ENCODE measurements at places on chromosomes 5 and 9. TPM values are rescaled to one million over a fixed set of nuclear protein-coding genes. Genes with fewer than 3 reads are reported as not detected.

DNA sequence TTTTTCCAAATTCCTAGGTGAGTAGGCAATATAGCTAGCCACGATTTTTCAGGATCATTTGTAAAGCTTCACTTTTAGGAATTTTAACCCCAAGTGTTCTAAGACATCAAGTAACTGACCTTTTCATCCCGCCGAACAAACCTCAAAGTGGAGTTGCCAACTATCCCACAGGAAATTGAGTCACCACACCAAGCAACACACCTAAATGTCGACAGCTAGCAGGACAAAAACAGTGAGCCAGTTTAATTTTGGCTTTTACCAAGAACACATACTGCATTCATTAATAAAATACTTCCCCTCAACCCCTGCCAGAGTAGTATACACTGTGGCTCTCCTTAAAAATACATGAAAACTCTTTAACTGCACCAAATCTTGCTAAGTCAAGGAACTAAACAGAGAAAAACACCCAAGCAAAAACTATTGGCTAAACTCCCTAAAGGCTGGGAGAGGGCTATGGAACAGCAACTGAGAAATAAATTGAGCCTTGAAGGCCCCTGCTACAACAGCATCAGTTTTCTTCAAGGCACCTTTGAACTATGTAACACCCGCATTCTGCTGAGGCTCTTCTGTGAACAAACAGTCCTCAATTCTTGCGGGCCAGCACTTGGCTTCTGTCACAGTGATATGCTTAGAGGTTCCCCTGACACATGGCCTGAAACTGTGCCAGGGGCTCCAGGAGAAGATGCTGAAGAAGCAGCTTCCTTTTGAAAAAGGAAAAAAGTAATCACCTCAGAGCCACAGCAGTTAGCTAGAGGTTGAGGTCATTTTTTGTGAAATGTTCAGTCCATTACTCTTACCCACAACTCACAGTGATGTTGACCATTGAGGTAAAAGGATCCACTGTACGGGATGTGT is 459.6 kb downstream of the RAB3C start:
- H3K4me1 ChIP-seq, result peaks cover 39% of the 10 kb centered on the region
- no peaks in the 10 kb centered on the region for H3K27me3 ChIP-seq
- peak; percentile 21 for DNase-seq
- H3K27ac ChIP-seq, result peak overlapping the region; percentile 73

The LAMC3 gene
- total RNA-seq, result 6.6 TPM

- H3K36me3 ChIP-seq, result no peaks in the 10 kb centered on the region
- no peak overlapping the region for H3K4me3 ChIP-seq
- H3K27me3 ChIP-seq, result no peaks in the 10 kb centered on the region
- no peak for DNase-seq
These were observed 219.2 kb downstream of the TRPM3 start for GRCh38 chr9:70902171-70902570.

- no peaks in the 10 kb centered on the region for H3K36me3 ChIP-seq
- H3K4me1 ChIP-seq, result no peaks in the 10 kb centered on the region
- no peak for DNase-seq
- peak overlapping the region; percentile 67 for H3K27ac ChIP-seq
- no peak overlapping the region for H3K4me3 ChIP-seq
These were observed 1.1 kb downstream of the PDCD1LG2 start for GRCh38 chr9:5511476-5511875.

The CCDC171 gene
- 2.8 TPM for total RNA-seq

GRCh38 chr5:36875051-36875789 is 1.3 kb upstream of the NIPBL start:
- peak overlapping the region; percentile 97 for H3K27ac ChIP-seq
- no peaks in the 10 kb centered on the region for H3K36me3 ChIP-seq
- DNase-seq, result peak; percentile 58
- peaks cover 34% of the 10 kb centered on the region for H3K4me1 ChIP-seq
- no peaks in the 10 kb centered on the region for H3K27me3 ChIP-seq

The F2R gene
- 8.1 TPM for total RNA-seq

DNA sequence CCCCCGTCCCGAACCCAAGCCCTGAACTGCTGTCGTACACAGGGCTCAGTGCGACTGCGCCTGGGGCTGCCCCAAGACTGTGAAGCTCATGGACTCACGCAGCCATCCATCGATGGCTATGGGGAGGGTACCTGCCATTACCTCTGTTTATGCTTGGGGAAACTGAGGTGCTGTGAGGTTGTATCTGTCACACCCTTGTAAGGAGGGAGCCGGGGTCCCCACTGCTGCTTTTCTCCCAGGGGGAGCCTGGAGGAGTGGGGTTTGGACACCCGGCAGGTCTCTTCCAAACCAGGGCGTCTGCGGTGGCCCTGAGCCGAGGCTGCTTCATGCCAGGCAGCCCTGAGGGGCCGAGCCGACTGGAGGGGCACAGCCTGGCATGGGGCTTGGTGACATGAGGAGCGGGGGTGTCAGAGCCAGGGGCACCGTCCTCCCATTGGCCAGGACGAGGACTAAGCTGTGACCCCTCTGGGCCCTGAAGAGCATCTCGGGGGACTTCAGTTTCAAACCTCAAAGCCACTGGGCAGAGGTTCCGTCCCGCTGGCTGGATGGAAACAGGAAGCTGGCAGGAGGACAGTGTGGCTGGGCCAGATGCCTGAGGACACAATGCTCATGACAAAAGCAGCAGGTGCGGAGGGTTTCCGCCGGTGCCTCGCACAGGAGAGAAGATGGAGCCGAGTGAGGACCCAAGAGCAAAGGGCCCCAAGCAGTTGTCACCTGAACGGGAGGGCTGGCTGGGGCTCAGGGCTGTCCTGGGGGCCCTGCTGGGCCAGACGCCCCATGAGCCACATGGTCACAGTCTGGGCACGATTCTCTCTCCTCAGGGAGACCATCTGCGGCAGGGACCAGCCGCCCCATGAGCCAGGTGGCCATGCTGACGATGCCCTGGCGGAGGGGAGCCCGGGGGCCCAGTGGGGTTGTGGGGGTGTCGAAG is 54.4 kb upstream of the EXOC3 start:
- H3K27me3 ChIP-seq, result no peaks in the 10 kb centered on the region
- H3K36me3 ChIP-seq, result no peaks in the 10 kb centered on the region
- H3K27ac ChIP-seq, result no peak overlapping the region
- no peak for DNase-seq
- no peaks in the 10 kb centered on the region for H3K4me1 ChIP-seq
- no peak overlapping the region for H3K4me3 ChIP-seq

DNA sequence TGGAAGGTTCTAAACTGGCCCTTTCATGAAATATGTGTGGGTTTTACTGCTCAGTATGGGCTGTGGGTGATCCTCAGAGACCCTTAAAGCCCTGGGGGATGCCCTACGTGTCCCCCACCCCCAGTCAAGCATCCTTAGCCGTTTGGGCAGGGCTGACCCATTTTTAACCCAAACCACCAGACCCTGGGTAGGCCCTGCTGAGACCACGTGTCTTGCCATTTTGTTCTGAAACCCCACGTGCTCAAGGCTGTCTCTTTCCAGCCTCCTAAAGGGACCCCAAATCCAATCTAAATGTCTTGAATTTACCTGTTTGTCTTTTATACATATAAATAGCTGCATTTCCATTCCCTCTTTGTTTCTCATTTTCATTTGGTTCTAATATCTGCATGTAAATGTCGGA is 94.9 kb downstream of the PAX5 start:
- H3K4me3 ChIP-seq, result no peak overlapping the region
- peaks cover 20% of the 10 kb centered on the region for H3K27me3 ChIP-seq
- no peak for DNase-seq
- H3K27ac ChIP-seq, result no peak overlapping the region

DNA sequence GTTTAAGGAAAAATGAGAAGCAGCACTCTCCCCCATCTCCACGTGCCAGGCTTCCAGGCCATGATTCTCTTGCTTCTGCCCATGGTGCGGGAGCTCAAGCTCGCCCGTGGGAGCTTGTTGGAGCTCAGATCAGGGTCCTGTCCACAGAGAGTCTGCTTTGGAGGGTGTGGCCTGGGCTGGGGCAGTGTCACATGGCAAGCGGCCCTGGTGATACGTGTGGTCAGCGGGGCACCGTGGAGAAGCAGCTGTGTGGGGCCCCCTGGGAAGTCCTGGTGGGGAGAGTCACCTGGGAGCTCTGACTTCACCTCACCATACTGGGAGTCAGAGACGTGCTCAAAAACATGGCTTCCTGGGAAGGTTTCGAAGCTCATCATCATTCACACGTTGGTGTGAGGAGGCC is 275.3 kb downstream of the GADD45G start:
- H3K4me3 ChIP-seq, result no peak overlapping the region
- no peak for DNase-seq
- H3K27ac ChIP-seq, result peak overlapping the region; percentile 44
- H3K4me1 ChIP-seq, result peaks cover 5% of the 10 kb centered on the region
- no peaks in the 10 kb centered on the region for H3K27me3 ChIP-seq

The PCDHB15 gene
- total RNA-seq, result 5.6 TPM

- H3K36me3 ChIP-seq, result no peaks in the 10 kb centered on the region
- H3K4me3 ChIP-seq, result no peak overlapping the region
- H3K4me1 ChIP-seq, result no peaks in the 10 kb centered on the region
- peak overlapping the region; percentile 24 for H3K27ac ChIP-seq
- no peaks in the 10 kb centered on the region for H3K27me3 ChIP-seq
These were observed 114.2 kb downstream of the SEMA5A start for GRCh38 chr5:9431496-9432258.

DNA sequence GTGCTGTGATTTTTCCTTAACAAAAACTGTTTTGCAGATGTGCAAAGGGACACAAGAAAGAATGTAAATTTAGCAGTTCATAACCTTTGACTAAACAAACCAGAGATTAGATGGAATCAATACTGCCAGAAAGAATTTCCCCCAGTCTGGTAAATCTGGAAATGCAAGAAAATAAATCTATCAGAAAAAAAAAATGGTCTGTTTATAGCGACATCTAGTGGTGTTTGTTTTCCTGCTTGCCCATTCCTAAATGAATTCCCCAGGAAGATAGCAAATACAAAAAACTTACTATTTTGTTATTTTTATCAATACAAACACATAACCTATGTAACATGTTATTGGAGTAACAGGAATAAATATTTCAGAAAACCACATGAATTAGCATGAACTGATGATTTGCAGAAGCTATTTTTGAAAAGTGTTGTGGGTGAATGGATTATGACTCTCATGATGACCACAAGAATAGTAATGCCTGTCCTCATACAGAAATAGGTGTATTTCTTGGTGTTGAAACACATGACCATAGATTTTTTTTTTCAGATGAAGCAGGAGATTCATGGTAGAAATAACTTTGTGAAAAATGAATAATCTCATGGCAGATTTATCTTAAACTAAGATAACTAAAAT is 1703.8 kb downstream of the MAT2B start:
- no peaks in the 10 kb centered on the region for H3K4me1 ChIP-seq
- H3K4me3 ChIP-seq, result no peak overlapping the region
- no peak for DNase-seq
- H3K27ac ChIP-seq, result no peak overlapping the region
- H3K36me3 ChIP-seq, result no peaks in the 10 kb centered on the region

- peak within 1 kb of the TSS; percentile 95 for H3K27ac ChIP-seq
- H3K27me3 ChIP-seq, result peaks cover 18% of the 10 kb centered on the region
- DNase-seq, result peak; percentile 58
- H3K4me3 ChIP-seq, result peak within 1 kb of the TSS; percentile 78
These were observed at the start of gene ABO for GRCh38 chr9:133275105-133276000. TSS of gene ABO (minus strand) at chr9:133275201.
